Activated B cell treated with CpG ODN at 0.5 μM for 24 hours (primary cell): ENCODE measurements at places on chromosomes 6 and 20.

DNA sequence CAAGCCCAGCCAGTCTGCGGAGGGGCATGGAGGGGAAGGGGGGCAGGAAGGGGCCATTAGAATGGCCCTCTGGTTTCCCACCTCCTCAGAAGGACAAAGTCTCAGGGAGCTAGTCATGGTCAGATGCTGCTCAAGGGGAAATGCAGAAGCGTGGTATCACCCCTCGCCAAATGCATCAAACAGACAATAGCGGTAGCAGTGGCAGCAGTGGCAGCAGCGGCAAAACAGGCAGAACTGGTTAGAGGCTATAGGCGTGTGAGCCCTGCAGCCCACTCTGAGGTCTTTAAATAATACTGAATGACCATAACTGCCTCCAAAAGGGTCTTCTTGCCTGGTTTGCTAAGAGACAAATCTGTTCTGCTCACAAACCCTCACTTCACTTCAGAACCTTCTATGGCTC is 186.7 kb downstream of the TFAP2C start:
- no peak for DNase-seq

GRCh38 chr20:64164123-64164836 is at the start of gene MYT1:
Gene MYT1, plus strand, starts transcription at chr20:64164452. Its CDS starts 34,410 bp downstream, at chr20:64198862.
- DNase-seq = no peak

- no peak for DNase-seq
Measured at GRCh38 chr6:129691043-129691640, 18.8 kb downstream of the ARHGAP18 start.

DNA sequence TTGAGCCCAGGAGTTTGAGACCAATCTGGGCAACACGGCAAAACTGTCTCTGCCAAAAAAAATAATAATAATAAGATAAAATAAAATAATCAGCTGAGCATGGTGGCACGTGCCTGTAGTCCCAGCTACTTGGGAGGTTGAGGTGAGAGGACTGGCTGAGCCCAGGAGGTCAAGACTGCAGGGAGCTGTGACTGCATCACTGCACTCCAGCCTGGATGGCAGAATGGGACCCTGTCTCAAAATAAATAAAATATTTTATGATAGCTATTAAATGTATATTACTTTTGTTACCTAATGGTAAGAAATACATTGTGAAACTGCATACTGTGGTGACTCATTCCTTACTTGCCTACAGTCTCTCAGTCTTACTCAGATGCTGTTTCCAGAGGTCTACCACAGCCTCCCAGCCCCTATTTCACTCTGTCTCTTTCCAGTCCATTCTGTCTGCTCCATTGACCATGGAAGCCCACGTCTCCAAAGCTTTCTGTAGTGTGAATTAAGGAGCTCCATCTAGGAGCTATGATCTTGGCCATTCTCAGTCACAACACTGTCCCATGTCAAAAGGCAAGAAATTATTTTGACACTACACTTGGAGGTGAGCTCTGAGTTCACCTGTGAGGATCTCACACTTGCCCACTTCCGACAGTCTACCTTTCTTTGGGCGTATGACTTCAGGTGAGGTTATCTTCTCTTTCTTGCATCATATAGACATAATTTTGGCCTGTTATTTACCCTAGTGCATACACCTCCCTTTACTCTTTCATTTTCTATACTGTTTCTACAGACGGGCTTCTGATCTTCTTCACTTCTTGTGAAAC is 22.4 kb upstream of the SNX9 start:
- DNase-seq = no peak

DNA sequence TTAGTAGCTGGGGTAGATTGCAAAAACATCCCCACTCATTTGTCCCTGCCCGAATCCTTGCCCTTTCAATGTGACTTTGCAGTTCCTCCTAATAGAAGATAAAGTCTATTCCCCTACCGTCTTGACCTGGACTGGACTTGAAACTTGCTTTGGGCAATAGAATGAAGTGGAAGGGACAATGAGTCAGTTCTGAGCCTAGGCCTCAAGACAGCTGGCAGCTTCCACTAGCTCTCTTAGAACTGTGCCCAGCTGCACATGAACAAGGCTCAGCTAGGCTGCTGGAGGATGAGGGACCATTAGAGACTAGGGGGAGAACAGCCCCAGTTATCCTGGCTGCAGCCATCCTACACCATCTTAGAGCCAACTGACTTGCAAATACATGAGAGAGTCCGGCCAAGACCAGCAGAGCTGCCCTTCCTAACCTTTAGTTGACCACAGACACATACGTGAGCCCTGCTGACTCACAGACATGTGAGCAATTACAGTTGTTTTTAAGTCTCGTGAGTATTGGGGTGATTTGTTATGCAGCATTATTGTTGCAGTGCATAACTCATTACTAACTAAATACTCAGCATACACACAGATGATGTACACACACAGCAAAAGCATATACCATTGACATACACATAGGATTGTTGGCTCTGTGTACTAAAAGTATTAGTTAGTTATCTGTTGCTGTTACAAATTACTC is 105.5 kb downstream of the DHX35 start:
- no peak for DNase-seq

GRCh38 chr20:38134427-38135270 is 30.4 kb downstream of the TGM2 start:
- DNase-seq = no peak
